ENCODE measurements at places on chromosomes 7 and 10. TPM values are rescaled to one million over a fixed set of nuclear protein-coding genes. Genes with fewer than 3 reads are reported as not detected.

The TMEM184A gene
- 9.7 TPM for total RNA-seq

The FRMD4A gene
- total RNA-seq, result 32.9 TPM

The CHAT gene
- total RNA-seq, result not detected

The CPA1 gene
- total RNA-seq, result 0.63 TPM

The ITIH5 gene
- 97.6 TPM for total RNA-seq

The EEF1AKMT2 gene
- total RNA-seq, result 65.9 TPM

The CYP3A5 gene
- total RNA-seq, result 29.9 TPM

The LRRC18 gene
- total RNA-seq, result 0.32 TPM

The CDK6 gene
- total RNA-seq, result 120 TPM

The FGFR2 gene
- total RNA-seq, result 61.9 TPM
